ENCODE measurements at places on chromosomes 2 and 18.

- DNase-seq, result no peak
These were observed 395.4 kb upstream of the TCF4 start for GRCh38 chr18:55983433-55983832.

DNA sequence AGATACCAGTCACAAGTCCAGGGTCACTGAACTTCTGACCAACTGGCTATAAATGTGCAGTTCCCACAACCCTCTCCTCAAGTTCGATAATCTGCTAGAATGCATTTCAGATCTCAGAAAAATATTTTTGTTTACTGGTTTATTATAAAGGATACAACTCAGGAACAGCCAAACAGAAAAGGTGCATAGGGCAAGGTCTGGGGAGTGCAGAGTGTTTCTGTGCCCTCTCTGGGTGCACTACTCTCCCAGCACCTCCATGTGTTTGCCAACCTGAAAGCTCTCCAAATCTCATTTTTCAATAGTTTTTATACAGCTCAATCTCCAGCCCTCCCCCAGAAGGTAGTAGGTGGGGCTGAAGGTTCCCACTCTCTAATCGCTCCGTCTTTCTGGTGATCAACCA is 85.2 kb downstream of the SKA1 start:
- DNase-seq, result no peak

GRCh38 chr2:9984217-9984739 is 32.8 kb downstream of the GRHL1 start:
- DNase-seq, result peak; percentile 59

DNA sequence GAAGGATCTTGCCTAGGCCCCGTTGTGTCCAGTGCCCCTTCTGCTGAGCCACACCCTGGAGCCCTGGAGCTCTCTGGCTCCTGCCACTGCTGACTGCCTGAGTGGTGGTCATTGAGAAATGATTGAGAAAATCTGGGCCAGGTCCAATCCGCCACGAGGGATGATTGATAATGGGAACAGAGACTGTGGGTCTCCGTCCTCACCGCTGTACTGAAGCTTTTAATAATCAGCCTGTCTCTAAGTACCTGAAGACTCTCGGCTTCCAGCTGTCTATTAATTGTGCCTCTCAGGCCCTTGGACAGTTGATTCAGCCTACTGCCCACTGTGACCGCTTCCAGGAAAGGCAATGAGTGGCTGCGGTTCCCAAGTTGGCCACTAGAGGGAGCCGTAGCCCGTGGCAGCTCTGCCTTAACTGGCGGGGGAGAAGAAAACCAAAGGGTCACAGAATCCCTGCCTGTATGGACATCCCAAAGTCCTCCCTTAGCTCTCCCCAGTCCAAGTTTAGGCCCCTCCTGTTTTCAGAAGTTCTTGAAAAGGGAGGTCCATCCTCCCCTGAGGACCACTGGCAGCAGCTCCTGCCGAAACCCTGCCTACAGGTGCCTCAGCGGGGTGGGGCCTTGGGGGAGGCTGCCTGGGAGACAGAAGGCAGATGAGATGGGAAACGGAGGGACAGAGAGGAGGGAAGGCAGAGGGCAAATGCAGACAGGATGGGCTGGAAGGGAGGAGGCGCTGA is 213.6 kb downstream of the TNS1 start:
- peak; percentile 61 for DNase-seq

- no peak for DNase-seq
These were observed 55.7 kb upstream of the REL start for GRCh38 chr2:60825666-60826065.

DNA sequence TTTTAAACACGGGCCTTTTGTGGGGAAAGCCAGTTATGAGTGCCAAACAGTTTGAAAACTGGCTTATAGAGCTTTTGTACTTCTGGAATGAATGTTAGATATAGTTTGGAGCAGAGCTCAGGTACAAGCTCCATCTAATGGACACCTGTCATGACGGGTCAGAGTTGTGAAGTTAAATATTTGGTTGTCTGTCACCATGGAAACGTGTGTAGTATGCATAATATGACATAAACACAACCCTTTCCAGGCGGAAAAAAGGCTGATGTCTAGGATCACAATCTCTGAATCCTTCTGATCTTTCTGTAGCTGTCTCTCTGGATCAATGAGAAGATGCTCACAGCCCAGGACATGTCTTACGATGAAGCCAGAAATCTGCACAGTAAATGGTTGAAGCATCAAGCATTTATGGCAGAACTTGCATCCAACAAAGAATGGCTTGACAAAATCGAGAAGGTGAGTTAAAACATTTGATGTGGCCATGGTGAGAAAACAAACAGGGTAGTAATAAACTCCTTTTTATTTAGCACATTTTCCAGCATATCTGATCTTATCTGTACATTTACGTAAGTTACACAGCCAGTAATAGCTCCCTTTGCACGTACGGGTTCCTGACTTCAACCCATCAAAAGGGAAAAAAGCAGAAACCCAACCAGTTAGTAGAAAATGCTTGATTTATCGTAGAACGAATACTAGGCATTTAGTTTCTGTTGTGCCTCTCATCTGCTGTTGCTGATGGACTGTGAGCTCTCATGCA is 80.6 kb upstream of the EML6 start:
- DNase-seq, result no peak

DNA sequence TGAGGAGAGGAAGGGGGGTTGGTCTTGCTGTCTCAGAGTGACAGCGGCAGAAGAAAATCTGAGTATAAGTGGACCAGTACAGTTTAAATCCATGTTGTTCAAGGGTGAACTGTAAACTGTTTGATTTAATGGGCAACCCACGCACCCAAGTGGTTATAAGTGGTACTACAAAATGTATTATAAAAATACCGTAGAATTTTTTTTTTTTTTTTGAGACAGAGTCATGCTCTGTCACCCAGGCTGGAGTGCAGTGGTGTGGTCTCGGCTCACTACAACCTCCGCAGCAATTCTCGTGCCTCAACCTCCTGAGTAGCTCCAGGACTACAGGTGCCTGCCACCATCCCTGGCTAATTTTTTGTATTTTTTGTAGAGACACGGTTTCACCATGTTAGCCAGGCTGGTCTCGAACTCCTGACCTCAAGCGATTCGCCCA is 2.1 kb upstream of the CHCHD5 start:
- peak; percentile 62 for DNase-seq

GRCh38 chr2:86471637-86472036 is 30.5 kb downstream of the KDM3A start:
- no peak for DNase-seq

DNA sequence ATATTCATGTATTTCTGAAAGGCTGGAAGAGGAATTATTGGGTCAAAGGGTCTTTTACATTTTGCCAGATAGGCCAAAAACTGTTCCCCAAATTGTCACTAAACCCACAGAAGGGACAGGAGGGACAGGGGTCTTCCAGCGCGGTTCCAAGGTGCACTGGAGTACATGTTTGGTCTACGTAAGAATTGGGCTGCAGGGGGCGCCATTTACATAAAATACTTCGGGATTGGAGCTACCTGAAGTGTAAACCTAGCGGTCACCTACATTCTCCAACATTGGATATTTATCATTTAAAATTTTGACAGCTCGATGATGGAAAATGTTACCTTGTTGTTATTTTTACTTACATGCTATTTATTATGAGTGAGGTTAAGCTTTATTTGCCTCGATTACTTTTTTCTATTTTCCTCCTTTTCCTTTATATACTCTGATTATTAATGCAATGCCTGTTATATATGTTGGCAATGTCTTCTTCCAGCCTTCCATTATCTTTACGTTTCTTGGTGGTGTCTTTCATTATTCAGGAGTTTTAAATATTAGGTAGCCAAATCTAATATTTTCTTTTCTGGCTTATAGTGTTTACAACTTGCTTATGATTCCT is 43.0 kb upstream of the RAB6C start:
- DNase-seq, result peak; percentile 66

GRCh38 chr2:54423213-54423612 is 32.9 kb upstream of the SPTBN1 start:
- DNase-seq, result no peak

GRCh38 chr2:202681688-202682205 is 47.0 kb downstream of the FAM117B start:
- no peak for DNase-seq

- no peak for DNase-seq
These were observed 52.2 kb upstream of the PTPRM start for GRCh38 chr18:7514796-7515440.

DNA sequence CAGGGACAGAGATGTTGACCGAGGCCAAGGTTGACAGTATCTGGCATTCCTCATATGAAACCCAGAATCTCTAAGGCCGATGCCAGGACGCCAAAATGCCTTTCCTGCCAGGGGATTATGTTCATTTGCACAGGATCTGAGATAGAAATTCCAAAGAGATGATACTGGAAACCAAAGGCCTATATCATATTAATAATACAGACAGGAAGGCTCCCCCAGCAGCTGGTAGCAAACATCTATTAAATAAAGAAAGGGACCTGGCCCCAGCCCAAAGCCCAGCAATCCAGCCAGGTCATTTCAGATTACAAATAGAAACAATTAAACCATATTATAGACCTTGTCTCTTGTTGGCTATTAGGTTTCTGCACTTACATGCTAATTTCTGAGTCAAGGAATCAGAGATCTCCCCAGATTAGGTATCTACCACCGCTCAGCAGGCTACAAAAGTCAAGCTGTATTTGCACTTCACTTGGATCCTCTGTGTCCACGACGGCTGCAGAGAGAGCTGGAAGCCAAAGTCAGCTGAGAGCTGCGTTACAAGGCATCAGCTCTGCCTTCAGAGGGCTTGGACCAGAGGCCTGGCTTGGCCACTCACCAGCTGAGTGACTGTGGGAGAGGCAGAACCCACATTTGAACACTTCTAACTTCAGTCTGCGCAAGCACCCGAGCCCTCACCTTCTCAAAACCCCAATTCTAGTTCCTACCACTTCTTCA is 269.3 kb upstream of the SIX2 start:
- no peak for DNase-seq

DNA sequence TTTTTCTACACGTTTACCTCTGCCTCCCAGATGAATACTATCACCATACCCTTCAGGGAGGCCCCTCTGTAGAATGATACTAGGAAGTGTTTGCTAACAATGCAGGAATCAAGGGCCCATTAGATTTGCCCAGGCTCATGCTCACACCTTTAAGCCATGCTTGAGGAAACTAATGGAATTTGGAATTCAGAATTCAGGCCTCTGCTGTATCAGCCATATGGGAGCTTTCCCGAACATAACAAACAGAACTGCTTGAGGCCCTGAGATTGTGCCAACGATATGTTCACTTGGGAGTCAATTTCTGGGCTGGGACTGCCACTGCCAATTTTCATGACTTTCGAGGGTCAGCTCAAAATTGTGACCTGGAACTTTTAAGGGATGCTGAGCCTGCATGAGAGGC is 282.5 kb downstream of the CLIP4 start:
- DNase-seq, result no peak

- DNase-seq, result no peak
These were observed 35.1 kb downstream of the CCBE1 start for GRCh38 chr18:59661891-59662701.

- no peak for DNase-seq
These were observed 13.5 kb downstream of the RASGRP3 start for GRCh38 chr2:33489835-33490431.

GRCh38 chr18:79510731-79511241 is 115.1 kb downstream of the NFATC1 start:
- DNase-seq, result no peak

GRCh38 chr2:45382744-45383143 is 228.3 kb downstream of the SRBD1 start:
- no peak for DNase-seq

DNA sequence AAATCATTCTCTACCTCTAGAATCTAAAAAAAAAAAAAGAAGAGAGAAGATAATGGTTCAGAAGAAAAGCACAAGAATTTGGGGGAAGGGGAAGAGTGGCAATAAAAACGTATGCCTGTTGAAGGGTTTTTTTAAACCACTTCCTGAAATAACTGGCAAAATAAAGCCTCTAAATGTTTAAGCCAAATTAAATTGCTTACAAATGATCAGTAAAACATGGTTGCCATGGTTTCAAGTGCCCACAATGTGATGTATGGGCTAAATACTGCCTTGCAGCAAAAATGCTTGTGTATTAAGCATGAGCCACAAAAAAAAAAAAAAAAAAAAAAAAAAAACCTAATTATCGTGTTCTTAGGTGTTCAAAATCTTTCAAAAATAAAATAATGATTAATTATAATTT is 60.8 kb downstream of the RBM43 start:
- DNase-seq, result no peak

GRCh38 chr2:48482313-48482712 is 47.6 kb upstream of the STON1 start:
- DNase-seq, result no peak

GRCh38 chr18:25739376-25739775 is 351.0 kb downstream of the SS18 start:
- no peak for DNase-seq

- DNase-seq, result no peak
These were observed 33.0 kb downstream of the ERBB4 start for GRCh38 chr2:212505586-212505985.

GRCh38 chr2:37771600-37772088 is 100.2 kb upstream of the CDC42EP3 start:
- DNase-seq, result no peak

GRCh38 chr18:43805646-43806194 is 528.4 kb upstream of the SYT4 start:
- DNase-seq, result no peak

DNA sequence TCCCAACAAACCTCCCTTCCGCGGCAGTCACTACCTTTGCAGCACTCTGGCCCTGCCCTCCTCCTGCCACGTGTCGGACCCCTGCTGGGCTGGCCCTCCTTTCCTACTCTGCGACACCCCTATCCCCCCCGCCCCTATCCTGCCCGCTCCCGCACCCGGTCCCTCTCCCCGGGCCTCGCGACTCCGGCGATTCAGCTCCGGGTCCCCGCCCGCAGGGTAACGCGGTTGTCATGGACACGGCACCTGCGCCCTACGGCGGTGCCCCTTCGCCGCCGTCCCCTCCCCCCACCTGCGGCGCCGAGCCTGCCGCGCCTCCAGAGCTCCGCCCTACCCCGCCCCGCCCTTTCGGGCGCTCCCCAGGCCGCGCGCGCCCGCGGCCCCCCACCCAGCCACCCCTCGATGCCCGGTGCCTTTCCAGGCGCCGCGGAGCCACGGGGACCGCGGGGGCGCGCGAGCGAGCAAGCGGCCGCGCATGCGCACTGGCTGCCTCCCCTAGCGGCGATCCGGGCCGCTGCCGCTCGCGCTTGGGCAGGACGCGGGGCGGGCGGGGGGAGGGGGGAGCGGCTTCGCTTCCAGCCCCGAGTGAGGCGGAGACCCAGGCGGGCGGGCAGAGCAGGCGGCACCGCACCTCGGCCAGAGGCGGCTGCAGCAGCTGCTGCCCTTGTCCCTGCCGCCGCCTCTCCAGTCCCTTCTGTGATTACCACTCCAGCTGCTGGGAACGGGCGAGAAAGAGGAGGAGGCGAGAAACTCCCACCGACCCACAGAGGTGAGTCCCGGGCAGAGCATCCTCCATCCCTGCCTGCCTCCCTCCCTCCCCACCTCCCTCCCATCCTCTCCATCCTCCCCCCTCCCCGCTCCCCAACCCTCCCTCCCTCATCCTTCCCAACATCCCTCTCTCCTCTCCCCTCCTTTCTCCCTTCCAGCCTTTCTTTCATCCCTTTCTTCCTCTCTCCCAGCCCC is at the start of gene CTNNA2:
Gene CTNNA2 (plus strand): TSS at position 610 of the 960 bp plus-strand sequence.
- DNase-seq, result peak; percentile 59

All from RPMI8226 (cell line).